ENCODE measurements at places on chromosomes 1 and 21.

- no peak for DNase-seq
These were observed 10.2 kb downstream of the KMO start for GRCh38 chr1:241542199-241542907.

DNA sequence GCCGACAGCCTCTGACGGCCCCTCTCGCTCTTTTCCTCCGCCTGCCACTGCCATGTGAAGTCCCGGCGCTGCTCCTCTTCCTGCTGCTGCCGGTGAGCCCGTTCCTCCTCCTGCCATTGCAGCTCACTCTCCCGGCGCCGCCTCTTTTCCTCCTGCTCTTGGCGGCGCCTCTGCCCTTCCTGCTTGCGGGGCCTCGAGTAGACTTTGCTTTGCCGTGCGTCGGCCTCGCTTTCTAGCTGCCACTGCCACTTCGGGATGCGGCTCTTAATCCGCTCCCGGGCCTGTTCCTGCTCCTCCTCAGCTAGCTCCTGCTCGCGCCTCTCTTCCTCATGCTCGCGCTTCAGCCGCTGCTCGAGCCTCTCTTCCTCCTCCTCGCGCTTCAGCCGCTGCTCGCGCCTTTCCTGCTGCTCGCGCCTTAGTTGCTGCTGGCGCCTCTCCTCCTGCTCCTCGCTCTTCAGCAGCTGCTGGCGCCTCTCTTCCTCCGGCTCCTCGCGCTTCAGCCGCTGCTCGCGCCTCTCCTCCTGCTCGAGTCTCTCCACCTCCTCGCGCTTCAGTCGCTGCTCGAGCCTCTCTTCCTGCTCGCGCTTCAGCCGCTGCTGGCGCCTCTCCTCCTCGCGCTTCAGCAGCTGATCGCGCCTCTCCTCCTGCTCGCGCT, 4.3 kb downstream of the TCHH start:
- peak; percentile 49 for DNase-seq

- DNase-seq: peak; percentile 98
These were observed 1.7 kb downstream of the ZNF436 start for GRCh38 chr1:23367791-23368561.

DNA sequence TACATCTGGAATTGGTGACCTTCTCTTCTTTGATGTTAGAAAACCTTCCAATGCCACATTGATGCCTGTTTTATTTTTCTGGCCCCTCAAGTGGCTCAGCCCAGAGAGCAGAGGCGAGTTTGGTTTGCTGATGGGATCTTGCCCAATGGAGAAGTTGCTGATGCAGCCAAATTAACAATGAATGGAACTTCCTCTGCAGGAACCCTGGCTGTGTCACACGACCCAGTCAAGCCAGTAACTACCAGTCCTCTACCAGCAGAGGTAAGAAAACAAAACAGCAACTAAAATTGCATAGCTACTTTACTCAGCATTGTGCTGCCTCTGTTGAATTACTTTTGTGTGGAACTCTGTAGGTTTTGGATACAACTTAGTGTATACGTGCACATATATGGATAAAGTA, 97.6 kb downstream of the CC2D1B start:
- no peak for DNase-seq

- DNase-seq: no peak
These were observed 56.7 kb downstream of the LRIG2 start for GRCh38 chr1:113129529-113130185.

All from dorsolateral prefrontal cortex (tissue), 122 donors.